ENCODE measurements at places on chromosomes 16 and 17.

DNA sequence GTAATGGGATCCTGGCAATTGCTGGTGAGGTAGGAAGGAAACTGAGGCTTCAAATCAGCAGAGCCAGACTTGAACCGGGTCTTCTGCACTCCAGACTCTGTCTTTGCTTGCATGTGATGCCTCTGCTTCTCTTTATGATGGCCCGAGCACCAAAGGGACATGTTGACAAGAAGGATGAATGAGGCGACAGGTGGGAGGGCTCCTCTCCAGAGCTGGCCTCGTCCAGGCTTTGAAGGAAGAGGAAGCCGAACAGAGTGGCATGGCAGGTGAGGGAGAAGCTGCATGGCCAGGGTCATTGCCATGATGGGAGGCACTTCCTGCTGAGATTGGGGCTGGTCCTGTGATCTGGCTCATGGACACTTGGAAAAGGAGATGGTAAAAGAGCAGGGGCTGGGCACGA lies 40.8 kb downstream of the AKAP1 start:
- no peak for DNase-seq

DNA sequence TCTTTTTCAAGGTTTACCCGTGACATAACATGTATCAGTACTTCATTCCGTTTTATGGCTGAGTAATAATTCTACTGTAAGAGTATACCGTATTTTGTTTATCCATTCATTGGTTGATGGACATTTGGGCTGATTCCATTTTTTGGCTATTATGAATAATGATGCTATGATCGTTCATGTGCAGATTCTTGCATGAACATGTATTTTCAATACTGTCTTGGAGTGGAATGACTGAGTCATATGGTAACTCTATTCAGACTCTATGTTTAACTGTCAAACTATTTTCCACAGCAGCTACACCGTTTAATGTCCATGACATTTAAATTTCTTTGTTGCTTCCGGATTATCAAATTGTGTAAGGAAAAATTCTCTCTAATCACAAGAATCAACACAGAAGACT lies 17.9 kb downstream of the BFAR start:
- no peak for DNase-seq

GRCh38 chr17:79478051-79478461 lies 132.8 kb downstream of the RBFOX3 start:
- DNase-seq: no peak

GRCh38 chr16:87956365-87957231 lies 5.4 kb downstream of the BANP start:
- DNase-seq: peak; percentile 84

DNA sequence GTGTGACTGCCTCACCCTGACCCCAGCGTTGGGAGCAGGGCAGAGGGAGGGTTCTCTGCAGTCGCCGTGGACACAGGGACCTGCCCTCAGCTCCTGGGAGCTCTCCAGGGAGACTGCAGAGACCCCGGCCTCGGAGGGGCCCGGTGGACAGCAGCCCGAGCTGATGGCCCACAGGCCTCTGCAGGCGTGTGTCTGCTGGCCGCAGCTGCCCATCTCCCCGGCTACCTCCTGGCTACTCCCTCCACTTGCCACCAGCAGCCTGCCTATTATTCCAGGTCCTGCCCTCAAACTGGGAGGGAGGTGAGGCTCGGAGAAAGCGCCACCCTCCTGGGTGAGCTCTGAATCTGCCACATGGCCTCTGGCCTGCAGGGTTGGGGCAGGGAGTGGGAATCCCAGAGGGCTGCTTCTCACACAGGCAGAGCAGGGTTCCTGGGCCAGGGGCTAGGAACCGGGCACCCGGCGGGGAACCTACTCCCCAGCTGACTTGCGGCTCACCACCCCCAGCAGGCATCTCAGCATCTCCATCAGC lies 7.2 kb downstream of the SLC16A5 start:
- DNase-seq: no peak

- DNase-seq: no peak
Measured at GRCh38 chr16:23694644-23695373, 16.1 kb downstream of the PLK1 start.

Measured in activated CD4-positive, alpha-beta T cell treated with anti-CD3 and anti-CD28 coated beads, Interleukin-2, Interleukin-4, amounts not matched to agents 100 ng/mL and 50 ng/mL, durations not matched to agents 16 hours and 8 hours (primary cell).